Activated T-helper 1 cell treated with Interleukin-2 at 50 U/mL for 16 hours (primary cell): ENCODE measurements at places on chromosomes 5 and 9.
A peak's percentile ranks its signal among the peaks of the same experiment; 100 is the strongest.

- no peak for DNase-seq
Measured at GRCh38 chr9:104783588-104783987, 19.7 kb downstream of the NIPSNAP3B start.

DNA sequence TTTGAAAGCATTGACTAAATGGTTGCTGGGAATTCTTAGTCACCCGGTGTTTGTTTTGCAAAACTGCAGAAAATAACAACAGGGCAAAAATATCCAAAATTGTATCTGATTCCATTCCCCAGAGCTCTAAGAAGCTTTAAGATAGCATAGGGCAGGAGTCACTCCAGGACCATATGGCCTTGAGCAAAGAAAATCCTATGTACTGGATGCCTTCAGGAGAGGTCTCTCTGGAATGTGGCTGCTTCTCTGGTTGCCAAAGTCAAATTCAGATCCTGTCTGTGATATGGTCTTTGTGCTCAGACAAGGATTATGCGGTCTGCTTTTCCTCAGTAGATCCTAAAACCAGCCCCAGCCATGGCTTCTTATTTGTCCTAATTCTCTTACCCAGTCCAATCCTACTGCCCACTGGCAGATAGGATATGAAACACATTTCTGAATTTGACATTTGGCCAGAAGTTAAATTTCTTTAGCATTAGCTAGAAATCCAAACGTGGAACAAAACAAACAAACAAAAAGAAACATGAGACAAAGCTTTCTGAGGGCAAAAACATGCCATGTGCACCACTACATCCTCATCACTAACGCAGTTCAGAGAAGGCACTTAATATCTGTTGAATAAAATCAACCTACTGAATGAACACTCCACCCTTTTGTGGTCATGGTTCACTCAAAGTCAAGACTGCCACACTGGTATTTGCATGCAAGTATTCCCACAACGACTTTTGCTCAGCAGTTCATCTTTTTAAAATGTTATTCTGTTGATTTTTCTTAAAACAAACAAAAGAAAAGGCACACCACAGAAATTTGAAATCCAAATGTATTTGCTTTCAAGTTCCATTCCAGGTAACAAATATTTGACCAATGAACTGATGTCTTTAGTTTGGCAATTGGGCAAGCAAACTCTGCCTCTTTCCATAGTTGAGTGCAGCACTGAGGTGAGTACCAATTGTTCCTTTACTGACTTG is 165.7 kb downstream of the TRPM6 start:
- no peak for DNase-seq

DNA sequence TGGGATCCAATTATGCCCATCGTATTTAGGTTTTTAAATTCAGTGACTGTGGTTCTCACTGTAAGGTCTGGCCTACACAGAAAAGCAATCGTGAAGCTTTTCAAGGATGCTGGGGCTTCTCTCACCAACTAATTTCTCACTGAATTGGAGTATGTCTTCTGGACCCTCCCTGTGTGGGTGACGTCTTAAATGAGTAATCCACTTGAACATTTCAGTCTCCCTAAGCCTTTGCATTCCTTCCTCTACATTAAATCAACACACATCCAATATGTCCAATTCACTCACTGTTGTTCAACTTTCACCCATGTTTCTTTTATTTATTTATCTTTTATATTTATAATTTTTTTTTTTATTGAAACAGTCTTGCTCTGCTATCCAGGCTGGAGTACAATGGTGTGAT is 12.5 kb upstream of the BTF3 start:
- no peak for DNase-seq

DNA sequence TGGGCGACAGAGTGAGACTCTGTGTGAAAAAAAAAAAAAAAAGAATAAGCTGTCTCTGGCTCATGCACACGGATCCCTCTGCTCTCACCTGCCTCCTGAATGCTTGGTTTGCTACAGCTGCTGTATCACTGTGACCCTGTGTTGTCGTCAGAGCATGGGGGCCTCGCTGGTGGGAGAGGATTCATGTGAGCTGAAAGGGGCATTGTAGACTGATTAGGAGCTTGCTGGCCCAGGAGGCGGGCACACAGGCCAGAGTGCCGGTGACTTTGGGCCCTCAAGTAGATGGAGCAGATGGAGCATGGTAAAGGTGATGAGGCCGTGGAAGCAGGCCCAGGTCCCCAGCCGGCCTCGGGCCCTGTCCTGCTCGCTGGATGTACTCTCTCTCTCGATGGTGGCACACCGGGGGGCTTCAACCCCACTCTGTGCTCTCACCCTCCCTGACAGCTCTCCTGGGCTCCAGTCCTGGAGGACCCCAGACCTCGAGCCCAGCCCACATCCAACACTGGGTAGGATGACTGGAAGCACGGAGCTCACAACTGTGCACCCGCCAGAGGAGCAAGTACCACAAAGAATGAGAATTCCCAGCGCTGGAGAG is 7.1 kb downstream of the FLT4 start:
- no peak for DNase-seq

- no peak for DNase-seq
Measured at GRCh38 chr5:67061511-67061910, 135.1 kb downstream of the CD180 start.

GRCh38 chr9:18185196-18185595 is 288.8 kb upstream of the ADAMTSL1 start:
- DNase-seq: no peak

DNA sequence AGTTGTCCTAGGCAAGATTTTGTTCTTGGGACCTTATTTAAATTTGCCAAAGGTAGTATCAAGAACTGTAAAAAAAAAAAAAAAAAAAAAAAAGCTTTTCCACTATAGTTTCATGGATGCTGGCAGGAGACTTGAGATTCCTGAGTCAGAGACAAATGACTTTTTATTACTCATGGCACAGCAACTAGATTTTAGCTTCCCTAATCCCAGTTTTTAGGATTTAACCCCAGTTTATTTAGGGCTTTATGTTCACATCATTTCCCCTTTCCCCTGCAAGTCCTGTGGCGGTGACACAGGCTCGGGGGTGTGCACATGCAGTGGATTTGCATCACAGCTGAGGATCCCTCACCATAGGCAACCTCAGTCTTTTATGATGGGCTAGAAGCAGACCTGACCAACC is 144.9 kb downstream of the GOLPH3 start:
- no peak for DNase-seq

- DNase-seq: no peak
Measured at GRCh38 chr9:99253134-99253533, 31.1 kb downstream of the SEC61B start.

DNA sequence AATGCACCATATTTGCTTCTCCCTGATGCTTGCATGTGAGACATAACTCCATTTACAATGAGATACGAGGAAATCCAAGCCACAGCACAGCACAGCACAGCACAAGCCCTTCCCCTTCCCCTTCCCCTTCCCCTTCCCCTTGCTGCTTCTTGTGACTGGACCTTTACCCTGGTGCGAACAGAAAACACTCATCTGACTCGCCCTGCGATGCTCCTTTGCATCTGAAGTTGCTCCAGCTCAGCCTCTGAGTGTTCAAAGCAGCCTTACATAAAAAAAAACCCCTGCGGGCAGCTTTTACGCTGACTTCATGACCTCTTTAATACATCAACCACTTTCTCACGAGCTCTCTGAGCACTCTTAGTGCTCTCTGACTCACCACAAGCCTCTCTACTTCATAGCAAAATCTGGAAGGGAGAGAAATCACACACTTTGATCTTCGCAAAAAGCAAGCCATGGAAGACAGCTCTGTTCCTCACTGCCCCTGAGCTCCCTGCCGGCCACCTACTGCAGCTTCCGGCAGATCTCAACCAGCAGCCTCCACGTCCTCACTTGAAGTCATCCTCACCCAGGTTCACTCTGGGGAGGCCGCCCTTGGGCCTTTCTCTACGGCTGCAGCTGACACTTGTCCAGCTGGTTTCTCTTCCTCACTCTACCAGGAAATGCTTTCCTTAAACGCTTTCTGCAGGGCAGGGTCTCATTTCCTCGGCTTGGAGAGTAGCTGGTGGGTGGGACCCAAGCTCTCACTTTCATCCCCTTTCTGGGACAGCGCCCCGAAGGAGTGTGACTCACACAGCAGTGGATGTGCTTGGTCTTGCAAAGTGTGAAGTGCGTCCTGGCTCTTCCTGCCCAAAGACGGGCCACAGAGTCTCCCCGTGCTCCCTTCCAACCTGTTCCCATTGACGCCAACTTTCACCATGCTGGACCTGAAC is 5.3 kb downstream of the SLC34A1 start:
- peak; percentile 30 for DNase-seq

GRCh38 chr9:91075279-91075678 is 273.7 kb downstream of the SYK start:
- DNase-seq: no peak

- DNase-seq: peak; percentile 55
Measured at GRCh38 chr5:35854248-35854647, 2.4 kb upstream of the IL7R start.

DNA sequence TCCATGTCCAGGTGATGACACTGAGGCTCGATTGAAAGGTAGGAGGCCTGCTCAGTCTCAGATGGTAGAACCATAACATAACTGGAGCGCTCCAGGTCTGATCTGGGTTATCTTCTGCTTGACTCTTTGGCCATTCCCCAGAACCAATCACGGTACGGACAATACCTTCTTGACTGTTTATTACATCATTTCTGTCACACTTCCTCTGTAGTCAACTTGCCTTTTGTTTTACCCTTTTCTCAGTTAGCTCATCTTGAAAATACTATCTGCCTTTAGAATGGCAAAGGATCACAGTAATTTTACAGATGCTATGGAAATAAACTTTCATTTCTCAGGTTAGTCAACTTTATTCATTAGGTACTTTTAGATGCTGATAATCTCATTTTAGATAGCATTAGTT is 22.4 kb downstream of the GLRA1 start:
- no peak for DNase-seq

DNA sequence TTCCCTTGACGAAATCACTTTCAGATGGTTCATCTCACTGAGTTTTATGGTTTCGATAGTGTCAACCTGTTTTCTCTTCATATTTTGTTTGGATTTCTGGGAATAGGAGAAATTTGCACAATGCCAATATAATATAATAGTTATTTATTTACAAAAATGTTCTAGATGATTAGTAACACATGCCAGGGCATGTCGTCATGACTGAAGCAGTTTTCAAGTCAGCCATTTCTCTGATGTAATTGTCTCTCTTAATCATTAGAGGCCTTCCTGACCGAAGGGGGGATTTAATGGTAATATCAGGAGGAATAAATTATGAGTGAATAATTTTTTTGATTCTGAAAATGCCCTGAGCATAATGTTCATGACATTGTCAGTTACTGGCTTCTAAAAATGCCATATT is 246.5 kb upstream of the ATP10B start:
- DNase-seq: no peak

- DNase-seq: no peak
Measured at GRCh38 chr9:136720251-136720897, 8.0 kb downstream of the DIPK1B start.

DNA sequence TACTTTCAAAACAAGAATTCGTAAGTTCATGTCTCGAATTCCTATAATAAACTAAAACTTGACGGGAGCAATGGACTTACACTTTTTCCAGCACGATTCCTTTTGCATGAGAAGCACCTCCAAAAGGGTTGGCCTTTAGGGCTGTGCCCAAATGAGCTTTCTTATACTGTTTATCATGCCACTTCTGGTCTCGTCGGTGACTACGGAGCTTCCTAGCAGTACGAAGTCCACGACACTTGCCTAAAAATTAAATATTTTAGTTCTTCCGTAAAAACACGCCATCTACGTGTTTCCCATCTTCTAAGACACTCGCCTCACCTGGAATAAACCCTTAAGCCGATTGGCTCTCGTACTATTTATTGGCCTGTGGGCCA is 554 bp downstream of the RPS23 start:
- no peak for DNase-seq

DNA sequence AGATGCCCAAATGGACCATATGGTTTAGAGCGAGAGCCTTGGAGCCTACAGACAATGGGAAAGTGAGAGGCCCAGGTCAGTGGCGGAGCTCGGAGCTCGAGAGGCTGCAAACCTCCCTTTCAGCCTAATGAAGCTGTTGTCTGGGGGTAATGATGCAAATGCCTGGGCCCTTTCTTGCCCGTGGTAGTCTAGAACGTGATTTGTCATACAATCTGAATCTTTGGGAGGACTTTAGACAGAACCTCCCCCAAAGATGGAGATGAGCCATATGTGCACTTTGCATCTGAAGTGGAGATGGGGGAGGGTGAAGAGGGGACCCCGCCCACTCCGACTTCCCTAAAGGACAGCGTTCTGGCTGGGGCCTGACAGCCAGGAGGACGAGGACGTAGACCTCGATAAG is 10.3 kb upstream of the NEUROG1 start:
- no peak for DNase-seq

GRCh38 chr5:146788898-146789297 is 89.7 kb downstream of the PPP2R2B start:
- DNase-seq: no peak

- DNase-seq: no peak
Measured at GRCh38 chr9:36245906-36246305, 12.3 kb downstream of the GNE start.

DNA sequence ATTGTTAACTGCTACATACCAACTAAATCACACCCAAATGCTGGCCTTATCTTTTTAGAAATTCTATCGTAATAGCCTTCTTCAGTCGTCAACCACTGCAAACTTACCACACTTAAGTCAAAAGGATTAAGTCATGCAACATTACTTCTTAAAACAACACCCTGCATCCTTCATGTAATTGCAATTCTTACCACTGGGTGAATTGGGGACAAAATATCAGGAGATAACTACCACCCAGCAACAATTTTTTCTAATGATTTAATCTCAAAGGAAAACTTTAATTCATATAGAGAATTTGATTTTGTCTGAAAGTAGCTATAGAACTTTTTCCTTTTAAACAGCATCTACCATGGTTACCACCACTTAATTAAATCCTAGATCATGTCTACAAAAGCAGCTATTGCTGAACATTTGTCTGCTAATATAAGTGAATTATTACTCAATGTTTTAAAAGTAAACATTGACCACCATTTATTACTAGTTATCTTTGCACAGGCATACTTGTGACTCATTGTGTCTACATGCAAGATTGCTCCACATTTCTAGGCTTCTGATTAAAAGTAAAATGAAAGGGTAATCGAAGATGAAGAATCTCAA is 10.5 kb downstream of the MLLT3 start:
- DNase-seq: no peak

- DNase-seq: no peak
Measured at GRCh38 chr5:135179308-135179980, 145.4 kb upstream of the PITX1 start.

DNA sequence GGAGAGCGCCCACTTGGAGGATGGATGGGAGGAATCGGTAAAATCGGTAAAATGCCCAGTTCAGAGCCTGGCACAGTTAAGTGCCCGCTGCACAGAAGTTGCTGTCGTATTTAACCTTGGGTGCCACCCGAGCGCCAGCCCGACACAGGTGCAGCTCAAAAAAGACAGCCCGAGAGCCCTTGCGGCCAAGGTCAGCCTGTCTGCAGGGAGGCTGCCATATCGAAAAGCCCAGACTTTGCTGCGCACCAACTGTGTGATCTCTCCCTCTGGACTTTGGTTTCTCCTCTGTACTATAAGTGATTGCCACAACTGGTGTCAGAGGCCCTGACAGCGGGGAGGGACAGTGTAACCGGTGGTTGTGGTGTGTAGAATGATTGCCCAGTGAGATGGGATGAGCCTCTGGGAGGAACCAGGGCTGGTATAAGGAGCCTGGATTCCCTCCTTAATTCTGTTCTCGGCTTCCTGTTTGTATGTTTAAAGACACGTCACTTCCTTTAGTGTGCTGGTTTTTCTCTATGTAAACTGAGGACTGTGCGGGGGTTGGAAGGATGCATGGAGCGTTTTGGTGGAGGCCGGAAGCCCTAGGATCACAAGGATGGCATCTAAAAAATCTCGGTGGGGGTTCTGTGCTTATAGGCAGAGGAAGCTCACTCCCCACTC is 792 bp downstream of the NTMT1 start:
- DNase-seq: peak; percentile 18

GRCh38 chr5:65077653-65078052 is 308.9 kb downstream of the CWC27 start:
- no peak for DNase-seq
